ENCODE measurements at places on chromosomes 3 and 15.

DNA sequence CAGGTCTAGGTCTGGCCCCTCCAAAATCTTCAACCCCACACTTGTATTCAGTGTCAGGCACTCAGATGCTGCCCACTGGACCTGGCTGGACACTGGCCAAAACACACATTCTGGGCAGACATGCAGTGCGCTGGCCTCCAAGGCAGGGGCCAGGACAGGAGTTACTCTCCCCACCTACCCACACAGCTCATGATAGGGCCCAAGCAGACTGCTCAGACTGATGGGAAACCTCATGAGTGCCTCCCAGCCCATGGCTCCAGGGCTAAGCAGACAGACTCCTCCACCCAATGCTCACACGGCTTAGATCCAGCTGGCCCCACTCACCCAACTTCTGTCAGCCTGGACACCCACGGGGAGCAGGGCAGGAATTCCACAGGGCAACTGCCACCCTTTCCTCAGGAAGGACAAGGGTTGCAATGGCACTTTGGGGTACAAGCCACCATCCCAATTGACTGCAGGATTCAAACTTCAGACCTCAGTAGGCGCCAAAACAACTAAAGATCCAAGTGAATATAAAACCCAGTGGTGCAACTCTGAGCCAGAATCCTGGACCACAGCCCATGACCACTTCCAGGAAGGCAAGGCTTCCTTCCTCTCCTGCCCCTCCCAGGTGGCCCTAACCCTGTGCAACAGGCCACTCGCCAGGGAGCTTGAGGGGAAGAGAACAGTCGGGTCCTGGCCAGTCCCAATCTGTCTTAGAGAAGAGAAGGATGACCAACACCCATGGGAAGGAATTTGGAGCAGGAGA is 1.4 kb downstream of the LTF start:
- no peak for DNase-seq

GRCh38 chr15:70763950-70764730 is 782 bp upstream of the UACA start:
- DNase-seq, result no peak

DNA sequence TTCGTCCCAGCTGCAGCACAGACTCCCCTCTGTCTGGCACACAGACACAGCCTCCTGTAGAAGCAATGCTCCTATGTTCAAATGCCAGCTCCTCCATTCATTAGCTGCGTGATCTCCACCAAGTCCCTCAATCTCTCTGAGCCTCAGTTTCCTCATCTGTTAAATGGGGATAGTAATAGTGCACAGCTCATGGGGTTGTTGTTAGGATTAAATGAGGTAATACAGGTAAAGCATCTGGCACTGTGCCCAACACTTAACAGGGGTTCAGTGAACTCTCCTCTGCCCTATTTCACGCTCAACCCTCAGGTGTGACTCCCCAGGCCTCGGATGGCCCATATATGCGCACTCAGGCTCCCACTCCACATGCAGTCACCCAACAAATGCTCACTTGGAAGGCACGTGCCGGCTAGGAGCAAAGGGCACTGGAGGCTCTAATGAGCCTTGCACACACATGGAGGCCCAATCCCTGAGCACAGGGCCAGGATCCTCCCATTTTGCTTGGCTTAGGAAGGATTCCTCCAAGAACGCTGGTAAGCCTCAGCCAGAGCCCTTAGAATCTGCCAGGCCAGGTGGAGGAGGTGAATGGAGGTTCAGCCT is 176.0 kb upstream of the LINGO1 start:
- DNase-seq, result no peak

- DNase-seq, result no peak
Observed at GRCh38 chr3:178483704-178484103, 52.5 kb upstream of the KCNMB2 start.

- DNase-seq, result no peak
Observed at GRCh38 chr15:59180945-59181600, 25.6 kb upstream of the LDHAL6B start.

DNA sequence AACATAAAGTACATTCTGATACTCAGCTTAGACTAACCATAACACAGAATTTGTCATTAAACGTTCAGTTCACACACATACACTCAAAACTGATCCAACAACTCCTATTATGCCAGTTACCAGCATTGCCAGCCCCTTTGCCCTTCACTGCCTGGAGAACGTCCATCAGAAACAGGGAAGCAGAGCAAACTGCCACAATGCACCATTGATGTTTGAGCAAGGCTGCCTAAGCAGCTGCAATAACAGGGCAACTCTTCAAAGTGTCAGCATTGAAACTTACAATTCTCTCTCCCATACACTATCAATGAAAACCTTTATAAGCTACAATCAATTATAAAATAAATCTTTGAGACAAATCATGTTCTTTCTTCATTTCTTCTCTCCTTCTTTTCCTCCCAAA is 85.1 kb downstream of the ZBTB20 start:
- DNase-seq, result no peak

GRCh38 chr3:32284443-32285212 is 46.1 kb downstream of the CMTM8 start:
- no peak for DNase-seq

DNA sequence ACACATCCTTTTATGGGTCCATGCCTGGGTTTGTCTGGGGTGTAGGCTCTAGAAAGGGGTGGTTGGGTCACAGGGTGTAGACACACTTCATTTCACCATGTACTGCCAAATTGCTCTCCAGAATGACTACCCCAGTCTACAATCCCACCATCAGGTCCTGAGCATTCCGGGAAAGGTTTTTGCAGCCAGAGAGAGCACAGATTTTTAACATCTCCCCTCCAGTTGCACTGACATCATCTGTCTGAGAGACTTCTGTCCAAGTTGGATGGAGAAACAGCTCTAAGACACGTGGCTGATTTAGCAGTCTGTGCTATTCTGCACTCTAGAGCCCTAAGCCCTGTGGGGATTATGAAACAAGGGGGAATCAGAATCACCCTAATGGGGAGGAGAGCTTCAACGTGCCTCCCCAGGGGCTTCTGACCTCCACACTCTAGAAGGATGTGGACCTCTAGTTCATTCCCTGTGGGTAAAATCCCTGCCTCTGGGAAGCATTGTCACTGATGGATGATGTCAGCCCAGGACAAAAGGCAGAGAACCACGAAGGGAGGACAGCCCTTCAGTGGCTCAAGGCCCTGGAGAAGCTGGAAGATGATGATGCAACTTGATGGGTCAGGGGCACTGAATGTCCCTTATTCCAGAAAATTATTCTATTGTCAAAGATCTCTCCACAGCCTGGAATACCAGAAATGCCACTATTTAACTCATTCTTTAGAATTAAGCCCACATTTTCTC is 71.5 kb downstream of the CD200R1L start:
- no peak for DNase-seq

- DNase-seq, result no peak
Observed at GRCh38 chr3:74106925-74107324, 482.2 kb upstream of the PDZRN3 start.

DNA sequence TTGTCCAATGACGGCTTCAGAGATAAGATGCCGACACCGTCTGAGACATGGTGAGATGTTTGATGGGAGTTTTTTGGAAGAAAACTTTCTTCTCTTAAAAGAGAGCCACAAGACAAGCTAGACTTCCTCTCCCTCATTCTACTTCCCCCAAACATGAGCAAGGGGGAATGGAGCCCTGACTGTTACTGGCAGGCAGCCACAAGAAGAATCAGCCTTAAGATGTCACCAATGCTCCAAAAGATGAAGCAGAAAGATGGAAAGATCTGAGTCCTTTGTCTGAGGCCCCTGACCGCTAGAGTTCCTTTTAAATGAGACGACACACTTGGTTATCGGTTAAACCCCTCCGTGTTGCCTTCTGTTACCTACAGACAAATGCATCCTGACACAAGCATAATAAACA is 108.7 kb downstream of the ST8SIA2 start:
- no peak for DNase-seq

- no peak for DNase-seq
Observed at GRCh38 chr3:104392327-104392726, 974.4 kb upstream of the ALCAM start.
